ENCODE measurements at places on chromosomes 7 and 10. TPM values are rescaled to one million over a fixed set of nuclear protein-coding genes. Genes with fewer than 3 reads are reported as not detected.
A peak's percentile ranks its signal among the peaks of the same experiment; 100 is the strongest.

The PNLIPRP1 gene
- 1.1 TPM for total RNA-seq

DNA sequence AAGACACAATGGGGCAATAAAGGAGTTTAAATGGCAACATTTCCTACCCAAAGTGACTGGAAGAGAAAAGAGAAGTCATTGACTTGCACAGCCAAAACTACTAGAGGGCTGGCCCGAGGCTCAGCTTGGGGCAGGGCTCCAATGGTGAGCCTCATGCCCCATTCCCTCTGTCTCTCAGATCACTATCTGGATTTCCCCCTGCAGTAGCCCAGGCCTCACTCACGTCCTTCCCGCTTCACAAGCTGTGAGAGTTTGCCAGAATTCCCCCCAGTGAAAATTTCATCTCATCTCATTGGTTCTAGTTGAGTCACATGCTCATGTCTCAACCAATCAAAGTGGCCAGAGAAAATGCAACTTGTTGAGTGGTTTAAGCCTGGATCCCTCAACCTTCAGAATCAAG, 181.3 kb downstream of the WDR11 start:
- H3K4me1 ChIP-seq, result no peaks in the 10 kb centered on the region
- no peak overlapping the region for H3K4me3 ChIP-seq
- DNase-seq, result no peak
- H3K36me3 ChIP-seq, result no peaks in the 10 kb centered on the region

- DNase-seq, result peak; percentile 37
- no peak overlapping the region for H3K4me3 ChIP-seq
- H3K27me3 ChIP-seq, result no peaks in the 10 kb centered on the region
- no peak overlapping the region for H3K27ac ChIP-seq
Measured at GRCh38 chr7:75596727-75597614, 104.9 kb downstream of the SPDYE5 start.

DNA sequence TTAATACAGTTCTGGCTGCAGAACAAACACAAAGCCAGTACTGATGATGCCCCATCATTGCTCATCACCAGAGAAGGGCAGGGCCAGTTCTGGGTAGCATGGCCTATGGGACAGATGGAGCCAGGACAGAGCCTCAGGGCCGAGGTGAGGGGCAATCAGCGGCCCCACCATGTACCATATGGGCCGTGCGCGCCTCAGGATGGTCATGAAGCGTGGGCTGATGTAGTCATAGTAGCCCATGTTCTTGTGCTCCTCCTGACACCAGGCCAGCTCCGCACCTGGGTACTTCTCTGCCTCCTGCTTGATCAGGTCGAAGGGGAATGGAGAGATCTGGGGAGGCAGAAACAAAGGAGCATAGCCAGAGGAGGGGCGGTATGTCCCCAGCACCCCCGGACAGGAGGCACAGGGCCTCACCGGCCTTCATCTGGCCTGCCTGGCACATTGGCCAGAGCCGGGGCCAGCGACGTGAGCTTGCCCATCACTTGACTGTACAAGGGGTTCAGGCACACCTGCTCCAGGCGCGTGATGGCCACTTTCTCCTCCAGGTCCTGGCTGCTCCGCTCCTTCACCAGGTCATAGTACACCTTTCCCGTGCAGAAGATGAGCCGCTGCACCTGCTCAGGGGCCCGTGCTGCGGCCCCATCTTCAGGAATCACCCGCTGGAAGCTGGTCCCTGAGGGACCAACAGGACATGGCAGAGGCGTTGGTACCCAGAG, 26.1 kb downstream of the OGDHL start:
- no peaks in the 10 kb centered on the region for H3K27me3 ChIP-seq
- H3K4me3 ChIP-seq, result no peak overlapping the region
- DNase-seq, result no peak
- H3K27ac ChIP-seq, result no peak overlapping the region

The SYT15B gene
- total RNA-seq, result 0.18 TPM

The PPP1R17 gene
- total RNA-seq, result not detected

The LIPN gene
- total RNA-seq, result not detected

The IQUB gene
- total RNA-seq, result 1.1 TPM

GRCh38 chr7:1647961-1648672, 22.0 kb upstream of the ELFN1 start:
- no peak overlapping the region for H3K27ac ChIP-seq
- DNase-seq, result peak; percentile 75
- H3K36me3 ChIP-seq, result no peaks in the 10 kb centered on the region

The STEAP1B gene
- 22.0 TPM for total RNA-seq

DNA sequence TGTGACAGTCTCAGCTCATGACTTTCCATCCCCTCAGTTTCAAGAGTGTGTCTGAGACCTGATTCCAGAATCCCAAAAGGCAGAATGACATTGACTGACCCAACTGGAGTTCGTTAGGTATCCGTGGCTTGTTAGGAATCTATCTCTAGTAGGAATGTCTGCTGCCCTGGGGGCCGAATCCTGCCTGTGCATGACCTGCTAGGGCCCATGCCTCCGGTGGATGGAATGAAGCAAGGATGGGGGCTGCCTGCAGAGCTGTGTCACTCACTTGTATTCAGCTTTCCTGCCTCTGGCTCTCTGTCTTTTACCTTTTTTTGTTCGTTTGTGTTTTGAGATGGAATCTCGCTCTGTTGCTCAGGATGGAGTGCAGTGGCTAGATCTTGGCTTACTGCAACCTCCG, 129.5 kb downstream of the SDK1 start:
- H3K27me3 ChIP-seq, result no peaks in the 10 kb centered on the region
- no peak overlapping the region for H3K4me3 ChIP-seq
- no peaks in the 10 kb centered on the region for H3K36me3 ChIP-seq
- H3K4me1 ChIP-seq, result no peaks in the 10 kb centered on the region
- no peak overlapping the region for H3K27ac ChIP-seq
